ENCODE measurements at places on chromosomes 4 and X. TPM values are rescaled to one million over a fixed set of nuclear protein-coding genes. Genes with fewer than 3 reads are reported as not detected.

The C1QTNF7 gene
- total RNA-seq: not detected

The SPOCK3 gene
- total RNA-seq: 0.09 TPM

The HMGN5 gene
- 1.2 TPM for total RNA-seq

The ZNF185 gene
- 27.8 TPM for total RNA-seq

The ZAR1 gene
- not detected for total RNA-seq

The GPC4 gene
- under 0.01 TPM for total RNA-seq

The NHS gene
- total RNA-seq: under 0.01 TPM

The SH3D19 gene
- 29.5 TPM for total RNA-seq

The CFI gene
- 9.5 TPM for total RNA-seq

The TMSB15B gene
- total RNA-seq: 5.5 TPM

The F11 gene
- not detected for total RNA-seq

The PTTG2 gene
- total RNA-seq: not detected

The CSAG2 gene
- total RNA-seq: not detected

The GABRB1 gene
- total RNA-seq: not detected

The TSPAN7 gene
- total RNA-seq: 3.7 TPM

The ADGRG2 gene
- total RNA-seq: 0.09 TPM

The CDKL5 gene
- 2.3 TPM for total RNA-seq

The PTPN13 gene
- 1.9 TPM for total RNA-seq

The BGN gene
- total RNA-seq: 16.6 TPM

The ANTXR2 gene
- total RNA-seq: 32.8 TPM

The CYSLTR1 gene
- not detected for total RNA-seq

The MAGEB1 gene
- total RNA-seq: not detected

The HAND2 gene
- total RNA-seq: 1.7 TPM

The CYBB gene
- total RNA-seq: not detected

The SMARCAD1 gene
- total RNA-seq: 32.3 TPM

The LNX1 gene
- total RNA-seq: 1.0 TPM

The CXCL8 gene
- total RNA-seq: 130 TPM

The UGT8 gene
- not detected for total RNA-seq

Measured in endothelial cell of coronary artery (primary cell).